ENCODE measurements at places on chromosomes 11 and 22. TPM values are rescaled to one million over a fixed set of nuclear protein-coding genes. Genes with fewer than 3 reads are reported as not detected.

Gene TMPRSS13
- total RNA-seq = not detected

Gene LMNTD2
- total RNA-seq = 0.85 TPM

Gene MYO7A
- total RNA-seq = under 0.01 TPM

Gene SLC5A1
- not detected for total RNA-seq

Gene CTSF
- total RNA-seq = 11.7 TPM

Gene SHISAL1
- 2.0 TPM for total RNA-seq

Gene KRTAP5-3
- not detected for total RNA-seq

Gene SLC17A6
- total RNA-seq = not detected

Gene NCAM1
- 0.58 TPM for total RNA-seq

Gene E2F8
- under 0.01 TPM for total RNA-seq

Gene SNX19
- total RNA-seq = 84.3 TPM

Gene FGF4
- not detected for total RNA-seq

Gene NXPE4
- total RNA-seq = not detected

Gene ILK
- total RNA-seq = 267 TPM

Gene NXPE2
- total RNA-seq = not detected

Measured in regular cardiac myocyte (primary cell).